ENCODE measurements at places on chromosomes 5 and 9. TPM values are rescaled to one million over a fixed set of nuclear protein-coding genes. Genes with fewer than 3 reads are reported as not detected.

ANKRD55 gene
- not detected for total RNA-seq

ZNF454 gene
- not detected for total RNA-seq

CAMSAP1 gene
- 24.8 TPM for total RNA-seq

MSX2 gene
- not detected for total RNA-seq

KCTD16 gene
- 0.11 TPM for total RNA-seq

FOXD4 gene
- total RNA-seq: 0.93 TPM

GRCh38 chr9:76827296-76828080 lies 63.2 kb downstream of the PCA3 start:
- DNase-seq: no peak

PELO gene
- total RNA-seq: 8.4 TPM

DNA sequence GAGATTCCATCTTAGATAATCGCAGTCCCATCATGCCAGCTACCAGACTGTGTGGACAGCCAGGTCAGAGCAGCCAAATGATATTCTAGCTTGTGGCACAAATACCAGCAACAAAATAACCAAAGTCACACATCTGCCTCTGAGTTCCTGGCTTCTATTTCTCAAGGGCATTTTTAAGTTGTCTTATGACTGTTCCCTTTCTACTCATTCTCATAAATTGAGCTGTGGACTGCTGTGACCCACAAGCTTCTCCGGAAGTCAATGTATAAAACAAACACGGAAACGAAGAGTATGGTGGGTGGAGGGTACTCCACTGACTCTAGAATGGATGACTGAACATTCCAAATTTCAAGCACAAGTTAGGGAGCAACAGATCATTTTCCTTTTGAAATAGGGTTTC lies 43.9 kb downstream of the PDCD1LG2 start:
- no peak for DNase-seq

GRCh38 chr5:133246053-133246370 lies 194.2 kb downstream of the HSPA4 start:
- DNase-seq: no peak

DNA sequence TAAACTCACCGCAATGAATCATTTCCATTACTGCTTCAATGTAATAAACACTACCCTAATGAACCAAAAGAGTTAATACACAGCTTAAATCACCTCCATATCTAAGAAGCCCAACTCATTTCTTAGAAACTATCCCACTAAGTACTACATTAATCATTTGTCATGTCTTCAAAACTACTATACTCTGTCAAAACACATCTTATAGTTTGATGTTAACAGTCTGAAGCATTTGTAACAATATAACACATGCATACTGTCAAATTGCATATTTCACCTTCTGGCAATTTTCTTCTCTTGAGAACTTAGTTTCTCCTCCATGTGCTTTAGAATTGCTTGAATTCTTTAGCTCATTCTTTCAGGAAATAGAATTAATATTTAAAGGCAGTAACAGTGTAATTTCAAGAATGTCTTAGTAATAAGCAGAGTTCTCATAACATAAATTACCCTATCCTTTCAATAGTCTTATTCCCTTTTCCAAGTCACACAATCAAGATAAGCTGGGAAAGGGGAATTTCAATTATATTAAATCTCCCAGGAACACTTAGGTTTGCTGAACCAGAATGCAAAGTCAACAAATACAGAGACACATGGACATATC lies 199.7 kb downstream of the ATPSCKMT start:
- DNase-seq: no peak

DNA sequence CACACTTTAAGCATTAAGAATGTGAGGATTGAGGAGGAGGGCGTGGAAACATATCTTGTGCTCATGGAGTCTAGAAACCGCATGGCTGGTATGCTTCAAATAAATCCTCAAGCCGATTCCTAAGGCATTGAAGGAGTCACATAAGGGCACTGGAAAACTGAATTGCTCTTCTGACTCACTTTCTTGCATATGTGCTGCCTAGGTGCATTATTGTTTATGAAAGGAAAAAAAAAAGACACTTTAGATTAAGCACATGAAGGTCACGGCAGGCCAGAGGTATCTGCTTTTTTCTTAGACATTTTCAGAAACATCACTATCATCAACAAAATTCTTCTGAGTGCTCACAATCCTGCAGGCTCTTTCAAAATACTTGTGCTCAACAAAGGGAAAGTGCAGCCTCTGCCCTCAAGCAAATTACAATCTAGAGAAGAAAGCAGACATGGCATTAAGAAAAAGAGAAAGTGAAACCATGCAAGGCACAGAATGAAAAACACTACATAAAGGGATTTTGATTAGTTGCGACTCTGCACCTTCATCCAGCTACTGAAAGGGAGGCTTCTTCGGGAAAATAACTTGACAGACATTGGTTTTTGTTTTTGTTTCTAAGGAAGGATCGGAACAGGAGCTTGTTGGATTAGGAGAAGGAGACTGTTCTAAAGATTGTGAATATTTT lies 2117.6 kb downstream of the MAT2B start:
- DNase-seq: no peak

DNA sequence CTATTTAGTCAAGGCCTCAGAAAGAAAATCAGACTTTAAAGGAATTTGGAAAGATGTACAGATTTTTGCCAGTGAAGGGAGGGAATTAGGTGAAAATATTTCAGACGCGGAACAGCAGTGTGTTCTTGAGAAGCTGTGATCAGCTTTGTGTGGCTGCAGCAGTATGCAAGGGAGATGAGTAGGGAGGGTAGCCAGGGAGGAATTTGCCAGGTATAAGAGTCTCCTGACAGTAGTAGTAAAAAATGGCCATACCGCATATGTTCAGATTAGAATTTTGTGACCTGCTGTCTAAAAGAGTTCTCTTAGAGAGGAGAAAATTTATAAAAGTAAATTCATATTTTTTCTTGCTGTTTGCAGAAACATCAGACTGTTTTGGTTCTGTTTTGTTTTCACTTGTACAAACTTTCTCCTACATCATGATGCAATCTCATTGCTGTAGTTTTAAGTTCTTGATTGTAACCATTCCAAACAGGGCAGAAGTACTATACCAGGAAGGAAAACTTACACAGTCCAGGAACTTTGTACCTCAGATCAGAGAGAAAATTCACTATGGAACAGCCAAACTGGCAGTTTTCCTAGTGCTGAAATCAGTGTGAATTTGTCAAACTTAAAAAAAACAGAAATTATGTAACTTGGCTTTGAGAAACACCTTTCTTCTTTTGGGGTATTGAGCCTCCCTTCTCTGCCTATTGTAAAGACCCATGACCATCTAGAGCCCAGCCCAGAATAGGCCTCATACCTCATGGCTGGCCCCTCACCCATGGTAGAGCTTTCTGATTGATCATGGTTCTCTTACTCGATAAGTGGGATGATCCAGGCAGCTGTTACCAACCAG lies 78.4 kb upstream of the NR3C1 start:
- DNase-seq: no peak

- no peak for DNase-seq
Observed at GRCh38 chr5:102481054-102481715, 17.6 kb downstream of the SLCO6A1 start.

WHRN gene
- total RNA-seq: 0.76 TPM

- no peak for DNase-seq
Observed at GRCh38 chr9:82385633-82386032, 397.1 kb downstream of the SPATA31D1 start.

GFI1B gene
- total RNA-seq: 6.5 TPM

PCDHGA9 gene
- 13.0 TPM for total RNA-seq

DNA sequence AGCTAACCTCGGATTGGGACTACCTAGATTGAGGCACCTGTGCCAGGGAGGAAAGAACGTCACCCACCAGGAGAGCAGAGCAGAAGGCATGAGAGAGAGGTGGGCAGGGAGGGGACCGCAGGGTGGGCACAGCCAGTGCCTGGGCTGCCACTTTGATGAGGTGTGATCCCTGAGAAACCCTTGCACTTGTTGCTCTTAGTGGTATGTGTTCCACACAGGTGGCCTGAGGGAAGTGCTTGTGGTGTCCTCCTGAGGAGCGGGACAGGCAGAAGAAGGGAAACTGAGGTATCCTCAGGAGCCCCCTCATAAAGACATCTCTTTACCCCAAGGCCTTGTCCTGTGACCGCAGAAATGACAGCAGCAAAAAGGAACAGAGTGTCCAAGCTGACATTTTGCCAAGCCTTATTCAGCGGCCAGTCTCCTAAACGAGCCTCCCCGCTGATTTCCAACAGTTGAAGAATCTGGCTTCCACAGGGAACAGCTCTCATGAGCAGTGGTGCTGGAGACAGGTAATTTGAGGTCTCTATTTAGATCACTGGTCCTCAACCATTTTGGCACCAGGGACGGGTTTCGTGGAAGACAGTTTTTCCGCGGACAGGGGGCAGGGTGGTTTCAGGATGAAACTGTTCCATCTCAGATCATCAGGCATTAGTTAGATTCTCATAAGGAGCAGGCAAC lies 82.4 kb downstream of the FOXD1 start:
- no peak for DNase-seq

DNM1 gene
- 0.65 TPM for total RNA-seq

- DNase-seq: no peak
Observed at GRCh38 chr9:83029531-83030137, 33.3 kb downstream of the RASEF start.

GRCh38 chr5:71910741-71911140 lies 191.7 kb downstream of the CARTPT start:
- no peak for DNase-seq

GRCh38 chr5:69261034-69261433 lies 26.3 kb downstream of the CDK7 start:
- no peak for DNase-seq

DNA sequence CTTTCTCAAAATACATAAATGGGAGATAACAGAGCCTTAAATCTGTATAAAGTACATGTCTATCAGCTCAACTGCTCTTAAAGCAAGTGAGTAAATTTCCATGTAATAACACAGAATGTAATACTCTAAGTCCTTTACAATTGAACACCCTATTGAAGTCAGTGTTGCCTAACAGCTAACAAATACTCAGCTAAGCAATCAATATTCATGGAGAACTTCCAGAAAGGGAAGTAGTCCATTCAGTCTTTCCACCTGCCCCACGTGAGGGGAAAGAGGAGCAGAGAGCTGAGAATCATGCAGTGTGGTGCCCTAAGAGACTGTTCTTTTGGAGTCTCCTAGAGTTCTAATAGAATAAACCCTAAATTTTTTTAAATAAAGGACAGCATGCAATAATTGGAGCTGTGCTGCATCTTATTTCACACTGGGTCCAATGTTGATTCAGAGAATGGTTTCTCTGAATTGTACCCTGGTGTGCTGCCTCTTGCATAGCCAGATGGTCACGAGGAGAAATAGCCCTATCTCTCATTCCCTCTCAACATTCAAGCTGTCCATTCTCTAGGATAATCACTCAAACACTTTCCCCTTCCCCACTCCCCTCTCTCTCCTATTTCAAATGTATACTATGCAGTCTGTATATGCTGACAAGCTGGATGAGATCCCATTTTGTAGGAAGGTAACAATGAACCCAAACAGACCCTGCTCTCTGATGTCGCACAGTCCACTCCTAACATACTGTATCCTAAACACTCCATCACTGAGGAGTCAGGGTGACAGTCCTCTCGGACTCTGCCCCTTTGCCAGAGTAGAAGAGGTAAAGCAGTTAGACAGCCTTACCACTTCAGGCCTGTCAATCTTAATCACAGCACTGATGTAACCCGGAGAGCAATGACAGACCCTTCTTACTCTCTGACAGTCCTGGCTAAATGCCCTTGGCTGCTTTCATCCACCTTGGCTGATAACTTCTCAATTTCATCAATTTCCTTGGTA lies 134.8 kb downstream of the EPB41L4A start:
- DNase-seq: no peak

PCSK1 gene
- not detected for total RNA-seq

DNA sequence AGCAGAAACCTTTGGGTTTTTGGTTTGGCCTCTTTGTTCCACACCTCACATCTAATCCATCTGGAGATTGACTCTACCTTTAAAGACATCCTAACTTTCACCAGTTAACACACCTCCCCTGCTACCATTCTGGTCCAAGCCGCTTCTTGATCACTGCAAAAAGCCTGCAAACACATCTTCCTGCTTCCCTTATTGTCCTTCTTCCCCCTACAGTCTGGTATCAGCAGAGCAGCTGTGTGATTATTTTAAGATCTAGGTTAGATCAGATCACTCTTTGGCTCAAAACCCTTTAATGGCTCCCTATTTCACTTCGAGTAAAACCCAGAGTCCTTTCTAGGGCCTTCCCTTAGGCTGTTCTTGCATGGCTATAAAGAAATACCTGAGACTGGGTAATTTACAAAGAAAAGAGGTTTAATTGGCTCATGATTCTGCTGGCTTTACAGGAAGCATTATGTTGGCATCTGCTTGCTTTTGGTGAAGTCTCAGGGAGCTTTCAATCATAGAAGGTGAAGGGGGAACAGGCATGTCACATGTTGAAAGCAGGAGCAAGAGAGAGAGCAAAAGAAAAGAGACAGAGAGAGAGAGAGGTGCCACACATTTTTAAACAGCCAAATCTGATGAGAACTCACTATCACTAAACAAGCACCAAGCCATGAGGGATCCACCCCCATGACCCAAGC lies 1.5 kb upstream of the TEX10 start:
- DNase-seq: no peak

GRCh38 chr5:346229-346935 lies 24.9 kb downstream of the AHRR start:
- DNase-seq: no peak

GRCh38 chr5:139141446-139142204 lies 56.5 kb downstream of the SIL1 start:
- no peak for DNase-seq

GRCh38 chr9:136116360-136117098 lies 2.1 kb downstream of the TMEM250 start:
- no peak for DNase-seq

DNA sequence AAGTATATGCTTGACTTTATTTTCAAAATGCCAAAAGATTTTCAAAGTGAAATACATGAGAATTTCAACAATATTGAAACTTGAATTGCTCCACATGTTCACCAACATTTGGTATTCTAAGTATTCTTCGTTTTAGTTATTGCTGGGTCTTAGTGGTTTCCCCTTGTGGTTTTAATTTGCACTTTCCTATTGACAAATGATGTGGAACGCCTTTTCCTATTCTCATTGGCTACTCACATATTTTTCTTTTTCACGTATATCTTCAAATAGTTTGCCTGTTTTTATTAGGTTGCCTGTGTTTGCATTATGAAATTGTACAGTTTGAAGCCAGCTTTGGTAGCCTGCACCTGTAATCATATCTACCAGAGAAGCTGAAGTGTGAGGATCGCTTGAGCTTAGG lies 405.7 kb upstream of the IRX2 start:
- DNase-seq: no peak

Data from Karpas-422 (cell line).